ENCODE measurements at places on chromosomes 3 and 15.

GRCh38 chr3:8638994-8639658 lies 5.5 kb downstream of the SSUH2 start:
- DNase-seq, result no peak

GRCh38 chr3:14494973-14495300 lies 45.2 kb downstream of the GRIP2 start:
- no peak for DNase-seq

DNA sequence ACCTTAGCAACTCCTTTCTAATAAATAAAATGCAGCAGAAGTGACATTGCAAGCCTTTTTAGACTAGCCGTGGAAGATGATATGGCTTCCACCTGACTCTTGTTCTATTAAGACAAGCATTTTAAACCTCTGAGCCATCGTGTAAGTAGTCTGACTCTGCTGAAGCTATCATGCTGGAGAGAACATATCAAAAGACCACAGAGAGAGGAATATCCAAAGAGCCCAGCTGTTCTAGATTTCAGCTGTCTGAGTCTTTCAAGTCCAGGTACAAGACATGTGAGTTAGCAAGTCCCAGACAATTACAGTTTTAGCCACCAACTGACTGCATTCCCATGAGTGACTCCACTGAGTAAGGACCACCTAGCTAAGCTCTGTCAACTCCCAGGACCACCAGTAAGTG lies 517.0 kb upstream of the NAALADL2 start:
- DNase-seq, result no peak

- peak; percentile 56 for DNase-seq
These were observed 12.0 kb downstream of the MESD start for GRCh38 chr15:80977627-80978036.

DNA sequence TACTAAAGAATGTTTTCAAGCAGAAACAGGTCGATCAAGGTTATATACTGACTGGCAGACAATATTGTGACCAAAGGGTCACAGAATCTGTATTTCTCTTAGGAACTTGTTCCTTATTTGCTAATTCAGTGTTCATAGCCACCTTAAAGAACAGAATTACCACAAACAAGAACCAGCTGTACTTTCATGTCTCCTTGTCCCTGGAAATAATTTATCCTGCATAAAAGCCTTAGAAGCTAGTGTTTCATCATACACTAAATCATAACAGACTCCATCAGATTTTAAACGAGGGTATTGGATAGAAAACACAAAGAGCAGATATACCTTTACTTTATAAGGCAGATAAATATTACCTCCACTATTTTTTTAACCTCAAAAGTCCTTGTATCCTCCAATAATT lies 6.4 kb downstream of the DNAJC19 start:
- no peak for DNase-seq

DNA sequence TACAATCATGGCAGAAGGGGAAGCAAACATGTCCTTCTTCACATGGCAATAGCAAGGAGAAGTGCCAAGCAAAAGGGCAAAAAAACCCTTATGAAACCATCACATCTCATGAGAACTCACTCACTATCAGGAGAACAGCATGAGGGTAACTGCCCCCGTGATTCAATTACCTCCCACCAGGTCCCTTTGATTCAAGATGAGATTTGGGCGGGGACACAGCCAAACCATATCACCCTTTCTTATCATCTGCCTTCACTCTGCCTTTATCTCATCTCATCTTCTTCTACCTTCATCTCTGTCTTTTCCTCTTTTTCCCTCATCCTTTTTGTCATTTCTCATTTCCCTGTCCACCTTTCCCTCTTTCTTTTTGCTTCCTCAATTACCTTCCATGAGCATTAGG lies 149.6 kb downstream of the AGBL1 start:
- DNase-seq, result no peak

All from stimulated activated CD4-positive, alpha-beta T cell treated with anti-CD3 and anti-CD28 coated beads, Interleukin-15, amount 100 ng/mL, for 24 hours (primary cell).